ENCODE measurements at places on chromosomes 7 and 10.

DNA sequence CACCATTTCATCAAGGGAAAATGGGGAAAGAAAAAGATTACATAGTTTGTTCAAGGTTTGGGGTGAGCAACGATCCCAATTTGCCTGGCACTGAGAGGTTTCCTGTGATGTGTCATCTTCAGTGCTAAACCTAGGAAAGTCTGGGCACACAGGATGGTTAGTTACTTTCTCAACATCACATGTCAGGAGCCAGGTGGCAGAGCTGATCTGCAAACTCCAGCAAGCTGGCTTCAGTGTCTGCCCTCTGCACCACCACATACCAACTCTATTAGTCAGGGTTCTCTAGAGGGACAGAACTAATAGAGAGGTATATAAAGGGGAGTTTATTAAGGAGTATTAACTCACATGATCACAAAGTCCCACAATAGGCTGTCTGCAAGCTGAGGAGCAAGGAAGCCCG lies 11.3 kb downstream of the ADAM12 start:
- peak; percentile 33 for DNase-seq

- peak; percentile 61 for DNase-seq
These were observed 41.7 kb downstream of the FAS start for GRCh38 chr10:89032141-89032891.

DNA sequence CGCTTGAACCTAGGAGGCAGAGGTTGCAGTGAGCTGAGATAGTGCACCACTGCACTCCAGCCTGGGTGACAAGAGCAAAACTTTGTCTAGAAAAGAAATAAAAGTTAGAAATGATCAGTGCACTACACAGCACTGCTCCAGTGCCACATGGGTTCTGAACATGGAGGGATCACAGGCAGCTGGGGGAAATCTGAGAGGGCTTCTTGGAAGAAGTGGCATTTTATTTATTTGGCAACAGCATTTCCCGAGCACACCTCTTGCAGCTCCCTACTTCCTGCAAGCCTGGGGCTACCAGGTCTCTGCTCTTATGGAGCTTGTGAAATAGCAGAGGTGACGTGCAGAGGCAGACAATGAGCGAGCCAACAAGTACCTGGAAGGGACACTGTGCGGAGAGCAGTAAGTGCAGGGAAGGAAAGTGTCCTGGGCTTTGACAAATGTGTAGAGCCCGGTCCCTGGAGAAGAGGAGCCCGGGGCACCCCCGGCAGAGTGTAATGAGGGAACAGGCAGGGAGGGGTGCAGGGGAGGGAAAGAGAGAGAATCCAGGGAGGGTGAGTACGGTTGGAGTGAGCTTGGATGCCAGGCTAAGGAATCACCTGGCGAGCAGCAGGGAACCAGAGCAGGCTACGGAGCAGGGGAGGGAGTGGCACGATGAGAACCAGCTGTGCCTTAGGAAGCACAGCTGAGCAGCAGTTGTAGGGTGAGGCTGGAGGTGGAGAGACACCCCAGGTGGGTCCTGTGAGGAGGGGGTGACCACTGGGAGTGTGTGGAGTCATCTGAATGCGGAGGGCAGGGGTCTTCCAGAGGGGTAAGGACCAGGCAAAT lies 104.6 kb upstream of the CTBP2 start:
- DNase-seq: no peak

- no peak for DNase-seq
These were observed 724.0 kb downstream of the GRID1 start for GRCh38 chr10:85642421-85643170.

- DNase-seq: peak; percentile 67
These were observed 45.6 kb upstream of the SUN1 start for GRCh38 chr7:786472-787255.

DNA sequence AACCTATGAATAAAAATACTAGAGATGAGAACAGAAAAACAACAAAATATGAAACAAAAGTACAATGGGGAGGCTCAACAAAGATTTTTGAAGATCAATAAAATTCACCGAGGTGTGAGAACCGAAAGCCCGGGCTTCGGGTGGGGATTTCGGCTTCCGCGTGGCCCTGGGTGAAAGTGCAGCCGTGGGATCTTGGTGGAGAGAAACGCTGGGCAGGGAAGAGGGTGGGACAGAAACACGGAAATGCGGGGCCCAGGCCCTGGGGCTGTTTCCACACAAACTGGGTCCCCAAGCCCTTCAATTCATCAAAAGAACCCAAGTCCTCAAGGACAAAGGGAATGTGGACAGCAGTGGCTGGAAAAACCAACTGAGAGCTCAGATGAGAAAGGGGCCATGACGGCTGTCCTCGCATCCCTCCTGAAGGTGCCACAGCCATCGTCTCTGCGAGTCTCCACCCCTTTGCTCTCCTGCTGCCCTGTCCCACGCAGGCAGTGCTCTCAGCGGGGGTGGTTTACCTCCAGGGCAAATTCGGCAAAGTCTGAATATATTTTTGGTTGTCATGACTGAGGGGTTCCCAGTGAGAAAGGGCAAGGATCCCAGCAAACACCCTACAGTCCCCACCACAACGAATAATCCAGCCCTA lies 19.7 kb downstream of the FOXL3 start:
- no peak for DNase-seq

DNA sequence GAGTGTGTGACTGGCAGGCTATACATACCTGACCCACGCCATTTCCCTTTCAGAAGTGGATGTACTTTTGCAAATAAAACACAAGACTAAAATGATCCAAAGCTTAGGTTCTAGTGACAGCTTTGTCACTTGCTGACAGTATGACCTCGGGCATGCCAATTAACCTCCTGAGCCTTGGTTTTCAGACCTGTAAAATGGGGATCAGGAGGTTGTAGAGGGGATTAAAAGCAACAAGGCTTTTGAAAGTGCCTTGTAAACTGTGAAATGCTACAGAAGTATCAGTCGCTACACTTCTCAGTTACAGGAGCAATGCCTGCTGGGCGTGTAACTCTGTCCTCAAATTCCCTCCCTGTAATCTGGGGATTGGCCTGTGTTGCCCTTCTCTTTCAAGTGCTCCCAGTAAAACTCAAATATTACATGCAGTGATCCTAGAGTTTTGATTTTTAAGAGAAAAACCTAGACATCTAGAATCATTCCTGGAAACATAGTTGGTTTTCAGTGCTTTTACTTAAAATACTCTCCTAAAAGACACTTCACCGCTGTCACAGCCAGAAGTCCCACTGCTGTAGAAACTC lies 8.8 kb upstream of the GRB10 start:
- DNase-seq: no peak

DNA sequence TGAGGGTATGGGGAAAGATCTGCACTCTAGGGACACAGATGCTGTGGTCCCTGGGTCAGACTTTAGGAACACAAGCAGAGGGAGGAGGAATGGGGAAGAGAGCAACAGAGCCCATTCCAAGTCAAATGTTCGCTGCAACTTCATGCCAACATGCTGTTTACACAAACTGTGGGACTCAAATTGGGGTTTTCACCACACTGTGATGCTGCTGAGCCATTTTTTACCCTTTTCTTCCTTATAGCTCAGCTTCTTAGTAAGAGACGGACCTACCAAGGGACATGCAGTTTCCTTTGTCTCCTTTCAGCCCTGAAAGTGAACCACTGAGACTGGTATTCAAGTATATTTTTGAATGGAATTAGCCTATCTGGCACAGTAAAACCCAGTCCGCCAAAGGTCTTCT lies 64.3 kb upstream of the AGK start:
- DNase-seq: no peak

DNA sequence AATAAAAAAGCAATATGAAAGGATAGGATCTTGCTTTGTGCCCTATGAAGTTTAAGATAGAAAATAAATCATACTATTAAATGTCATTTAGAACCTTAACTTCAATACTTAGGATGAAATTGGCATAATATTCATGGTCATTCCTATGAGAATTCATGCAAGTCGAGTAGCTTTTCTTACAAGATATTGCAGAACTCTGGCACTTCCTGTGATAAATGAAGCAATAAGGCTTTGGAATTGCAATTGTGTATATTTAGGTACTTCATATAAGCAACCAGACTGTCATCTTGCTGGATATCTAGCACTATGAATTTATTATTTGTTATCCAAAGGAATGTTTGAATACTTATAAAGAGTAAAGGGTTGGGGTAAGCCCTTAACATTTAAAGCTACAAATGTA lies 116.5 kb downstream of the ZNF438 start:
- no peak for DNase-seq

DNA sequence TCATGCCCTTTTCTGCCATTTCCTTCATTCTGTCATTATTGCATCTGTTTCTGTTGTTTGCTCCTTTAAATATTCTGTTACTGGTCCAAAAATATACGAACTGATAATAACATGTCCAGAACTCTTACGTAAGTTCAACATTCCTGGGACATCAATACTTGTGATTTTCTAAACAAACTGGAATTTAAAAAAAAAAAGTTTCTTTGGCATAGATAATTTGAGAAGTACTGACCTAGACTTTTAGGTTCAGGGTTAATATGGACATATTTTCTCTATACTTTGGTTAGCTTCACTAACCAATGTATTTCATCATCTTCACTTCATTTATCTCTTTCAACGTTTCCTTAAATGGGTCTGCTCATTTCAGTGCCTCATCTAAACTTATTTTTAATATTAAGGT lies 147.3 kb downstream of the JMJD1C start:
- DNase-seq: no peak

DNA sequence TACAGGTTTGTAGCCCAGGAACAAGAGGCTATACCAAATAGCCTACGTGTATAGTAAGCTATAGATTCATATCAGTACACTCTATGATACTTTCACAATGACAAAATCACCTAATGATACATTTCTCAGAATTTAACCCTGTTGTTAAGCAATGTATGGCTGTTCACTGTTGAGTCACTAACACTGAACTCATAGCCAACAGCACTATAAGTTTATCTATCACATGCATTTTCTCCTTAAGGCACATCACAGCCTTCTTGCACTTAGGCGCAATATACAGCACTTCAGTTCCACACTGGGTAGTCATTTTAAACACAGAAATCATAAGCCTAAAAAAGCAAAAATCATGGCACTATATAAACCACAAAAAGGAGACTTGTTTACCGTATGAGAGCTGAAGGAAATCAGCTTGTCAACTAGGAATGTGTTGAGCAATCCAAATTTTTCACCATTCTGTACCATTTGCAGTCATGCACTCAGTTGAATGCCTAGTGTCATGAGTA lies 45.6 kb downstream of the ZNF438 start:
- DNase-seq: peak; percentile 23

DNA sequence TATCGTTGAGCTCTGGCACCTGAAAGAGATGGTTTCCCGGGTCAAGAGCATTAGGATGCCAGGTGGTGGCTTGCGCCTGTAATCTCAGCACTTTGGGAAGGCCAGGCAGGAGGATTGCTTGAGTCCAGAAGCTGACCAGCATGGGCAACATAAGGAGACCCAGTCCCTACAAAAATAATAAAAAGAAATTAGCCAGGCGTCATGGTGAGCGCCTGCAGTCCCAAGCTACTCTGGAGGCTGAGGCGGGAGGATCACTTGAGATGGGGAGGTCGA lies 6.1 kb upstream of the KCP start:
- DNase-seq: no peak

DNA sequence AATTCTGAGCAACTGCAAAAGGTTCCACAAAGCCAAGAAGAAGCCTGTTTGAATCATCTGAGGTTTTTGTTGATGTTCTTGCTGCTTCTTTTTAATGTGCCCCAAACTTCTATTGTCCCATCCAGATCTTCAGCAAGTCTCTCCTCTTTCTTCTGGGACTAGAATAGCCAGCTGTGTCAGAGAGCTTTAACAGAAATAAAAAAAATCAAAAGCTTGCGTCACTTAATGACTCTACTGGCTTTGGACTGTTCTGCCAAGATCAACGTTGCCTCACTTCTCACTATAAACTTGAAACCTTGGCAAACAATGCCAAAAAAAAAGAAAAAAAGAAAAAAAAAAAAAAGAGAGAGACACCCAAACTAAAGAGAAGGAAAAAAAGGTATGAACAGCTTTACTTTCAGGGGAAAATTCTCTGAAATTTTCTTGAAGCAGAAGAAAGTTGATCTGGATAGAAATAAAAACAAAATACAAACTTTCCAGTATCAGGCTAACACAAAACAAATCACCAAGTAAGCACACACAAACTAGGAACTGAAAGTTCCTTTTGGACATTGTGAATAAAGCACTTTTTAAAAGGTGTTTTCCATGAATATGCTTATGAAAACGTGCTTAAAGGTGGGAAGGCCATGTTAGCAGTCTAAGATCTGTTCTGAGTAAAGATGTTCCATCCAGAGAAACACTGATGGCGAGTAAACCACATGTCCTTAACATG lies 14.8 kb downstream of the USP54 start:
- DNase-seq: no peak

DNA sequence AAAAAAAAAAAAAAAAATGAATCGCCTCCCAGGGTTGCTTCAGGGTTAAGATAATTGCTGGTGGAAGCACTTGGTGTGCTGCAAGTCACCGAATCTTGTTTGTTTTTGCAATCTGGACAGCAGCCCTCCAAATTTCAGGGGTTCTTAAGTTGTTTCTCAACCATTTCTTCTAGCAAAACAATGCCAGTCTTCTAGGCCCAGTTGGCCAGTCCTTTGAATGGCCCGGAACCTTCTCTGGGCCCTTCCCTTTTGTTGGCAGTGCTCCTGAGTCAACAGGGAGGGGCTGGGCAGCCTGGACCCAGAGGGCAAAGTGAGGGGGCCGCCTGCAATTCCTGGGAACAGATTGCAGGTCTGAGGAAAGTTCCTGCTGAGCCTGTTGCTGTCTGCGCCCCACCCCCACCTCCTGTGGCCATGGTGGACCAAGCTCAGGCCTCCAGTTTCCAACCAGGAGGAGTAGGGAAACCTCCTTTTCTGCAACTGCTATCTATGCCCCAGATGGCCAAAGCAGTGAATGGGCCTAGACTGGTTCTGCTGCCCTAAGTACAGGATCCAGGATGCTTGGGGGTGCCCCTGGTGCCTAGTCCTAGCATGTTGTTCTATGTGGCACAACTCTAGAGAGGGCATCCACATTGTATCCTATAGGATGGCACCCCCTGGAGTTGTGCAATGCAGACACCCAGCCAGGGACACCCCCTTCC lies 31.4 kb upstream of the PDCD4 start:
- DNase-seq: no peak

DNA sequence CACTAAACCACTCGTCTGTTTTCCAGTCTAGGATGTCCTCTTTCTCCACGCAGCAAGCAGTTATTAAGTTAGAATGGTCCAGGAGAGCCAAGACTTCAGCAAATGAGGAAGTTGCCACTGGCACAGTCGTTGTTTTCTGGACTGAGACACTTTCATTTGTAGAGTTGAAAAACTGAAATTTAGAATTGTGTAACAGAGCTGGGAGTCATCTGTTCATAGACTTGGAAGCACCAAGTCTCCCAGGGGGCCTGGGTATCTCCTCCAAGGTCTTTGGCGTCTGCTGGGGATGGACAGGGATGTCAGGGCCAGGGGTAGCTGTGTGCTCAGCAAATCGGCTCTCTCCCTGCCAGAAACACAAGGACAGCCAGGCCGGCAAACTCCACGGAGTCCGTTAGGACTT lies 208.4 kb downstream of the FANK1 start:
- no peak for DNase-seq

DNA sequence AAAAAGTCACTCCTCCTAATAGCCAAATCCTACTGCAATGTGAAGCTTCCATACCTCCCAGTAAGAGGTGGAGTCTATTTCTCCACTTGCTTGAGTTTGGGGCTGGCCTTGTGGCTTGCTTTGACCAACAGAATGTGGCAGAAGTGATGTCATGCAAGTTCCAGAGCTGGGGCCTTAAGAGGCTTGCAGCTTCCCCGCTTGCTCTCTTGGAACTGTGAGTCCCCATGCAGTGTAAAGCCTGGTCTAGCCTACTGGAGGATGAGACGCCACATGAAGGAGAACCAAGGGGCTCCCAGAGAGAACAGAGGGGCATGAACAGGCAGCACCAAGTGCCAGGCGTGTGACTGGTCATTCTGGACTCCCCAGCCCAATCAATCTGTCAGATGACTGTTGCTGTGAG lies 58.6 kb upstream of the OPALIN start:
- no peak for DNase-seq
